MM.1S (cell line): ENCODE measurements at places on chromosomes 2 and 18.

DNA sequence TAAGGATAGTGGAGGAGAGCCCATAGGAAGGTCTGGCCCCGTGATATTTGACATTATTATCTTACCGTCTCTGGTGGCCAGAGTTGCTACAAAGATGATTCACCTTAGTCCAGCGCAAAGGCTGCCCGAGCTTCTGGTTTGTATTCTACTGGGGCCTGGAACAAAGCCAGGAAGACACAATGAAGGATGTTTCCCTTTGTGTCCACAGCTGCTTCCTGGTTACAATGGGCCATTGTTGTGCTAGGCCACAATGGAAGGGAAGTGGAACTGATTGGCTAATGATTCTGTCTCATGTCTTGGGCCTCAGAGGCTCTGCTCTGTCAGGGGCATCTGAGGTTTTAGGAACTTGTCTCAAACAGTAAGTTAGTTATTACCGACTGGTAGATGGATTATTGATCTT lies 132.2 kb downstream of the TDRD15 start:
- DNase-seq: peak; percentile 8

DNA sequence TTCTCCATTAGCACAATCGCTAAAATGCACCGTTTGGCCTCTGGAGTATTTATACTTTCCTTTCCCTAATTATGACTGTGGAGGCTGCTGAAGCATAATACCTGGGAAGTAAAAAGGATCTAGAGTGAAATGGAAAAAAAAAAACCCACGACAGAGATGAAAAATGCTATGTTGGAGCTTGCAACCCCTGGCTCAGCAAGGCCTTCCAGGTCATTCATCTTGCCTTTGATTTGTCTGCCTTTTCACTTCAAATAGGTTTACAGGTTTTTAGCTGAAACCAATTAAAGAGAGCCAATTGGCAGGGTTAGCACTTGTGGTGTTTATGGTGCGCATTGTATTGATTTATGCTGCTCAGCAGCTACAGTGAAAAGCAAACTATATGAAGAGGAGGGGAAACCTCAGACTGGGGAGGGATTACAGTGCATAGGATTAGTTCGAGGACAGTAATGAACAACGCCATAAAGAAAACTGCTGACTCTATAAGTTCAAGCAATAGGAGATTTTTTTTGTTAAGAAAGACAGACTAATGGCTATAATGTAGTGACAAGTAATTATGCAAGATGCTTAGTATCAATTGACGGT lies 347.9 kb downstream of the MEIS1 start:
- no peak for DNase-seq

GRCh38 chr2:10847008-10847407 lies 34.4 kb upstream of the PDIA6 start:
- DNase-seq: no peak

DNA sequence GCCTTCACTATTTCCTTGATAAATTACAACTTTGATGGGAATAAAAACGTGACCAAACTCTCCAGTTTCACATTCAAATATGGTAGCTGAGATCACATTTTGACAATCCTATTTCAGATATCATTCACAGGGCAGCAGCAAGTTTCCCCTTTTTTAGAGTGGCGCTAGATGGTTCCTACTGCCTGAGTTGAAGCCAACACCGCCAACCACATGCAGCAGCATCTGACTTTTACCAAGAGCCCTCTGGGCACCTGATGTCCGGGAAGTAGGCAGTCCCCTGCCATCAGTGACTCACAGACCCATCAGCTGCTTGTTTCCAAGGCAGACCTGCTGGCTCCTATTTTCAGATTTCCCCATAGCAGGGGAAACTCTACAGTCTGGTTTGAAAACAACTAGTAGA lies 4.0 kb upstream of the MREG start:
- DNase-seq: peak; percentile 91

- DNase-seq: no peak
These were observed 101.7 kb upstream of the NOSTRIN start for GRCh38 chr2:168700615-168701245.

DNA sequence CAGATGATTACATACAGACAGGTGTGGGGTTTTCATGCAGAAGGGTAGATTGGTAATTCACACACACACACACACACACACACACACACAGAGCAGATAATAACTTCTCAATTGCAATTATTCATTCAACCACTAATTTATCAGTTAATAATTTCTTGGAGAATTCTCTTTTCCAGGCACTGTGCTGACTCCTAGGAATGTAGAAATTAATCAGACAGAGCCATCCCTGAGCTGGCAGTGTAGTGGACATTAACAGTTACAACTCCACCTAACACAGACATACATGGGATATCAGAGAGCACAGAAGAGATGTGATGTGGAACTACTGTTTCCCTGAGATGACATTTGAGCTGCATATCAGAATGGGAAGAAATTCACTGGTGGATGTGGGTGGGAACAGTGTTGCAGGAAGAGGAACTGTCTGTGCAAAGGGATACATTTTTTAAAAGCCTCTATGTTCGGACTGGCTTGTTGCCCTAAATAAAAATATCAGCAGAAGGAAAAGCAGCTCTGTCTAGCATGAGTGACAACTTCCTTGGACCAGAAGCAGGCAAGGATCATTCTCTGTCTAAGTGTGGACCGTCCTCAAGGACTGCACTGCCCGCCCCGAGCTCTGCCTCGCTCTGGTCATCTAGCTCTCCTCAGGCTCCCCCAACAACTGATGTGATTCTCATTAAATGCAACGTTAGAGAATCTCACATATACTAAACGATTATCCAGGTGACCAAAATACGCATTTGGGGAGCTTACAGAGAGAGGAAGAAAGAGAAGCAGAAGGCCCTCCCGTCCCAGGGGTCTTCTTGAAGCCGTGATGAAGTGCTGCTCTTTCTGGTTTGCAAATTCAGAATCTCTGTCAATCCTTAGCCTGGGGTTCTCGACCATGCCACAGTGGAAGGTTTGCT lies 173.4 kb upstream of the TRIB2 start:
- DNase-seq: no peak

DNA sequence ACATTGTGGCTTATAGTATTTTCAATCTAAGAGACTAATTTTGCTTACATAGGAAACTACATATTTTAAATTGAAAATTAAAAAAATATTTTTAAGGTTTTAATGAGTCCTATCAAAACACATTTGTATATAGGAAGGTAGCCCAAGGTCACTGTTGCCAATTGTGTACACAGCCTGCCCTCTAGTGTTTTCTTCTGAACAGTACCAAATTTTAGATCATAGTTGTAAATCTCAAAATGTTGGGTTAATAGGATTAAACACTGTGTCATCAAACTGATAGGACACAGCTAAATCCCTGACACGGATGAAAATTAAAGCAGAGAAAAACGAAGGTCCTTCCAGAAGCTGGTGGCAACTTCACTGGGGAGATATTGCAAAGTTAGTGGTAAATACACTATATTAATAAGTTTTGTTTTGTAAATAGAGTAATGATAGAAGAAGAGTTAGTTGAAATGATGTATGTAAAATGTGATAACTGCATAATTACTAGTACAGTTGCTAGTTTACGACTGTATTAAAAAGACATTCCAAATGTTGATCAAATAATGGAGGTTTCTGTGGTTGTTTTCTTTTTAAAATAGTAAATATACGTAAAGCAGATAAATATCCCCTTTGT lies 19.7 kb downstream of the CLUL1 start:
- peak; percentile 62 for DNase-seq

GRCh38 chr2:237639052-237639835 lies 11.9 kb downstream of the LRRFIP1 start:
- DNase-seq: no peak

- DNase-seq: no peak
These were observed 338.7 kb downstream of the HRH4 start for GRCh38 chr18:24799176-24799575.

DNA sequence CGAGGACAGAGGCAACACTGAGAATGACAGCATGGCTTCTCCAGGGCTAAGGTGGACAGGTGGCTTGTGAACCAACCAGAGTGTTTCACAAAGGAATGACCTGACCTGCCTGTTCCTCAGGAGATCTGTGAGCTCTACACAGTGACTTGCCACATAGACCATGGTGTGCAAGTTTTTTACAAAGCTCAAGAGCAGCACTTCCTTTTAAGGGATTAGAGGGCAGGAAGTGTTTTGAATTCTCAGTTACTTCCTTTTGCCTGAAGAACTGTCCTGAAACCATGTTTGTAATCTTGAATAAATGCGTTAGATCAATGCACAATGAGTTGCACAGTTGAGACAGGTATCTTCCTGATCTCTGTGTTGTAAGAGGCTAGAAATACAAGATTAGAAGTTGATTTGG lies 421.9 kb downstream of the THSD7B start:
- peak; percentile 27 for DNase-seq

DNA sequence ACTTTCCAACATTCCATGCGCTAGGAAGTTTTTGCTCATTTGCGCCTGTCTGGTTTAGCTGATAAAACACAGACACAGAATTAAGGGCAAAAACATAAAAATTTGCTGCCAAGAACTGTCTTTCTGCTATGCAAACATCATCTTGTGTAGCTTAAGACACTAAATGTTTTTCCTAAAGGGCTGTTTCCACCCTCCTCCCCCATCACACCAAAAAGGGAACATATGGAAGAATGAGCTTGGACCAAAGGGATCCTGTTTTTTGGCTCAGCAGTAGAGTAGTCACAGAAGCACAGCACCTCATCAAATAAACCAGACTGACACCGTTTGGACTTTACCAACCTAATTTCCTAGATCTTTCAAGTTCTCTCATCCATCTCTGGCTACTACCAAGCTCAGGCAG lies 210.1 kb downstream of the ZNF521 start:
- no peak for DNase-seq

GRCh38 chr2:43317680-43318079 lies 91.3 kb upstream of the ZFP36L2 start:
- DNase-seq: no peak

DNA sequence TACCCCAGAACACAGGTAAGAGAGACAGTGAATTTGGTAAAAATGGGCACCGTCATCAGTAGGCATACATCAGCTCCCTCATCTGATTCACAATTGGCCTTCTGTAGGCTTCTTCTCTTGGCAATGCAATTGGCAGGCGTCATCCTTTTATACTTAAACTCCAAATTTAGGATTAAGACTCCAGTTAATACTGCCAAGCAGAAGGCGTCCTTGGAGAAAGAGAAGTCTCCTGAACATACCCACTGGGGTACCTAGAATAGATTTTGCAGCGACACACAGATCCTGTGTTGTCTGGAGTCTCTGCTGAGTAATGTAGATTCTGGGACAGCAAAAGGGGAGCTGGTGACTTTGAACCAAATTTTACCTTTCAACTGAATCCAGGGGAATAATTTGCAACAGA lies 592 bp upstream of the METAP1D start:
- no peak for DNase-seq

- no peak for DNase-seq
These were observed 80.5 kb upstream of the ITPRID2 start for GRCh38 chr2:181810823-181811695.

DNA sequence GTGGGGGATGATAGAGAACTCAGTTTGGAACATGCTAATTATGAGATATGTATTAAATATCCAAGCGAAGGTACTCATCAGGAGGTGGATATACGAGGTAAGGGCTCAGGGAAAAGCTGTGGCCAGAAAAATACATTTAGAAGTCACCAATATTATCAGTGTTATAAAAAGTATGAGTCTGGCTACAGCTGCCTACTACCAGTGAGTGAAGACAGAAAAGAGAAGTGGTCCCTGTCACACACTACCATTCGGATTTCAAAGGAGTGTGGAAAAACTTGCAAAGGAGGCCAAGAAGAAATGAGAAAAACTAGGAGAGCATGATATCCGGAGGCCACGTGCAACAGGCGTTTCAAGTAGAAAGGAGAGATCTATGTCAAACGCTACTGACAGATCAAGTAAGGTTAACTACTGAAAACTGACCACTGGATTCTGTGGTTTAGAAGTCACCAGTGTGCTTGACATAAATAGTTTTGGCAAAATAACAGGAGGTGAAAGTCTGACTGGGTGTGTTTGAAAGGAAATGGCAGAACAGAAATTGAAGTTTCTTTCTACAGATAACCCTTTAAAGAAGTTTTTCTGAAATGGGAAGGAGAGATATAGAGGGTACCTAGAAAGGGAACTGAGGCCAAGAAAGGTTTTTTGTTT lies 118.7 kb upstream of the DNMT3A start:
- peak; percentile 79 for DNase-seq

DNA sequence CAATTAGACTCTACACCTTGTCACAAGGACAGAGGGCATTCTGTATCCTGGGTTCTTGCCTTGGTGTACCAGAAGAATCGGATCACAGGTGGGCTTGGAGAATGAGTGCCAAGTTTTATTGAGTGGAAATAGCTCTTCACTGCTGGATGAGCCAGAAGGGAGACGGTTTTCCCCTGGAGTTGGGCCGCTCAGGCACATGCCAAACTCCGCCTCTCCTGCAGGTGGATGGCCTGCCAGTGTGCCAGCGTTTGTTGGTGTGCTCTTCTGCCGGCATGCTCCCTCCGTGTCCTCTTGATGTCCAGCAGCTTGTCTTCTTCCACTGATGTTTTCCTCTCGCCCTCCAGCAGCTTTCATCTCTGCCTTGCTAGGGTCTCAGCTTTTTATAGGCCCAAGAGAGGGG lies 115.5 kb upstream of the RAB27B start:
- no peak for DNase-seq
